ENCODE measurements at places on chromosomes 11 and 22. TPM values are rescaled to one million over a fixed set of nuclear protein-coding genes. Genes with fewer than 3 reads are reported as not detected.

- no peak overlapping the region for H3K4me3 ChIP-seq
- peaks cover 3% of the 10 kb centered on the region for H3K27me3 ChIP-seq
- peaks cover 19% of the 10 kb centered on the region for H3K4me1 ChIP-seq
- DNase-seq, result no peak
- H3K27ac ChIP-seq, result no peak overlapping the region
- H3K36me3 ChIP-seq, result no peaks in the 10 kb centered on the region
Measured at GRCh38 chr11:45017329-45017728, 66.6 kb upstream of the TP53I11 start.

DNA sequence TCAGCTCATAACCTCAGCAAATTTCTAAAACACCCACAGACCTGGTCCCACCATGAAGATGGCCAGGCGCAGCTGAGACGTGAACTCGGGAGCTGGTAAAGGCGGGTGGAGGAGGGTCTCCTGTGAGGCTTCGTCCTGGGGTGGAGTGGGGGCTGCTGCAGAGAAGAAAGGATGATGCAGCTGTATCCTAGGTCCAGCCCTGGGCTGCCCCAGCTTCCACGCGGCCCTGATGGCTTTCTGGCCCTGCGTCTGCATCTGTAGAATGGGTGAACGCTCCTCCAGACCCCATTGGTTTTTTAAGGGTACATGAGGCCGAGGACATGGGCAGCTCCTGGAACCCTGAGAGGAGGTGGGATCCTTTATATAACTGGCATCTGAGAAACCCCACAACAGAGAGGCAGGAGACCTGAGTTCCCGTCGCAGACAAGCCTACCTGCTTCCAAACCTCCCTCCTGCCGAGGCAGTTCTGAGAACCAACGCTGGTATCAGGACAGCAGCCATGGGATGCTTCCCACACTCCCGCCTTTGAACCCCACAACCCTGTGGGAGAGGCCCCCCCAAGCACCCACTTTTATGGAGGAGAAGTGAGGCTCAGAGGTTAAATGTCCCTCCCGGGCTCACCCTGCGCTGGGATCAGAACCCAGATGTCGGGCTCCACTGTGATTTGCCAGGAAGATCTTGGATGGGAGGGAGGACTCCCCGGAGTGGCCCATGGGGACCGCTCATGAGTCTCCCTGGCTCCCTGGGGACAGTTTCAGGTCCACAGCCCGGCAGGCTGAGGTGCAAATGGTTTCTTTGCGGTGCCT, 55.2 kb upstream of the FGF3 start:
- H3K27me3 ChIP-seq, result peaks cover 26% of the 10 kb centered on the region
- H3K36me3 ChIP-seq, result no peaks in the 10 kb centered on the region
- H3K27ac ChIP-seq, result no peak overlapping the region
- DNase-seq, result no peak
- H3K4me1 ChIP-seq, result no peaks in the 10 kb centered on the region

GRCh38 chr22:42719656-42720262, 911 bp downstream of the A4GALT start:
- H3K27ac ChIP-seq, result peak overlapping the region; percentile 75
- peaks cover 21% of the 10 kb centered on the region for H3K4me1 ChIP-seq
- H3K27me3 ChIP-seq, result peaks cover 35% of the 10 kb centered on the region
- H3K36me3 ChIP-seq, result no peaks in the 10 kb centered on the region
- H3K4me3 ChIP-seq, result peak overlapping the region; percentile 64

GRCh38 chr11:116478205-116478604, 294.6 kb downstream of the BUD13 start:
- no peak overlapping the region for H3K27ac ChIP-seq
- peaks cover 6% of the 10 kb centered on the region for H3K27me3 ChIP-seq
- no peak overlapping the region for H3K4me3 ChIP-seq
- DNase-seq, result no peak
- no peaks in the 10 kb centered on the region for H3K4me1 ChIP-seq

GRCh38 chr11:65810046-65810868, 23.4 kb downstream of the OVOL1 start:
- DNase-seq, result no peak
- H3K4me3 ChIP-seq, result no peak overlapping the region
- H3K4me1 ChIP-seq, result peaks cover 4% of the 10 kb centered on the region
- H3K27me3 ChIP-seq, result peaks cover 13% of the 10 kb centered on the region
- H3K27ac ChIP-seq, result no peak overlapping the region
- no peaks in the 10 kb centered on the region for H3K36me3 ChIP-seq

GRCh38 chr11:123135863-123136446, 59.1 kb downstream of the CLMP start:
- DNase-seq, result no peak
- H3K27ac ChIP-seq, result no peak overlapping the region
- peaks cover 13% of the 10 kb centered on the region for H3K4me1 ChIP-seq

DNA sequence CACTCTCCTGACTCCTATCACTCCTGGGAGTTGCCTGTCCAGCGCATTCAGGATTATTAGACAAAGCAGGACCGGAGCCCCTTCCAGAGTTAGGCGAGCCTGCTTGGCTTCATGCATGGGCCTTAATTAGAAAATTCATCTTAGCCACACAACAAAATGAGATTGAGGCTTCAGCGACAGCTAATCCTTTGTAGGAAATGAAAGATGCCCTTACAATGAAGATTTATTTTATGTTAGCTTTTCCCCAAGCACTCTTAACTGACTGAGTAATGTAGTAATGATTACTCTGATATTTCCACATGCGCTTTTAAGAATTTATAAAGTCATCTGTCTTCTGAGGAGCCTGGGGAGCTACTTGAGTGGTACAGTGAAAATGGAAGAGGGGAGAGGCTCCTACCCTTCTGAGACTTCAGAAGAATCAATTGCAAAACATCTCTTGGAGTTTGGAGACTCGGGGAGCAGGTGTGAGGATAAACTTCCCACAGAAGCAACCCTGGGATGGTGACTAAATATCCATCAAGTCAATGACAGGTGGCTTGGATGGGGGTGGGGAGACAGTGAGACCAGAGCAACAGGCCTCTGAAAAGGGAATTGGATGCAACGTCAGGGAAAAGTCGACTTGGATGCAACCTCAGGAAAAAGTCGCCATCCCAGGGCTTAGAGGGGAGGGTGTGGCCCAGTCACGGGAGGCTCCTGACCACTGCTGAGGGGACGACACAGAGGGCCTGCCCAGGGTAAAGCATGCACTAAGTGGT, 434.5 kb upstream of the B3GAT1 start:
- peaks cover 3% of the 10 kb centered on the region for H3K27me3 ChIP-seq
- no peaks in the 10 kb centered on the region for H3K4me1 ChIP-seq

Gene C11orf97
- not detected for polyA plus RNA-seq

DNA sequence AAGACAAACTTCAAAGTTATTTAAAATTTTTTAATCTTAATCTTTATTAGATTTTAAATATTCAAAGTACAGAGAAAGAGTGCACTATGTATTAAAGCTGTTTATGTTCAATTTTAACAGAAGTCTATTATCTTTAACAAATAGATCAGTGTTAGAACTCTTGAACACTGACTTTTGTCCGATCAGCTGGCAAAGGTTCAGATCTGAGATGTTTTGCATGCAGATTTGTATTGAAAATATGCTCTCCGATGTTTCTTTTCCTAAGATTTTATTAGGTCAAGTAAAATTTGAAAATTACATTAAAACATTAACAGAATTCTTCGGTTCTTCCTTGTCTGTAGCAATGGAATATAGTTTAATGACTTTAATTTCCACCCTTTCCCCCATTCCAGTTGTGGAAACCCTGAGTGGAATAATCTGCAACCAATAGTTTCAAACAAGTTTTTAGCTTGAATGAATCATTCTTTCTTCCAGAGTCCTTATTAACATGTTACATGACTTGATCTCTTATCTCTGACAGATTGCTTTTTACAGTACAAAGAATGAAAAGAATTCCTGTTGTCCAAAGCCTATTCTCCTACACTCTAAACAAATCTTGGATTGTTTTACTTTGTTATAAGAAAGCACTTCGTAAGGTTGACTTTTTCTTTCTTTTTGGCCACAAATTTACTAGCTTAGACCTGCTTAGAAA, 11.4 kb upstream of the TCP11L1 start:
- H3K4me3 ChIP-seq, result no peak overlapping the region
- no peak overlapping the region for H3K27ac ChIP-seq
- no peaks in the 10 kb centered on the region for H3K36me3 ChIP-seq
- DNase-seq, result no peak
- no peaks in the 10 kb centered on the region for H3K27me3 ChIP-seq

Gene TRIM3
- polyA plus RNA-seq, result 15.3 TPM

Gene DNAJB7
- 0.38 TPM for polyA plus RNA-seq

DNA sequence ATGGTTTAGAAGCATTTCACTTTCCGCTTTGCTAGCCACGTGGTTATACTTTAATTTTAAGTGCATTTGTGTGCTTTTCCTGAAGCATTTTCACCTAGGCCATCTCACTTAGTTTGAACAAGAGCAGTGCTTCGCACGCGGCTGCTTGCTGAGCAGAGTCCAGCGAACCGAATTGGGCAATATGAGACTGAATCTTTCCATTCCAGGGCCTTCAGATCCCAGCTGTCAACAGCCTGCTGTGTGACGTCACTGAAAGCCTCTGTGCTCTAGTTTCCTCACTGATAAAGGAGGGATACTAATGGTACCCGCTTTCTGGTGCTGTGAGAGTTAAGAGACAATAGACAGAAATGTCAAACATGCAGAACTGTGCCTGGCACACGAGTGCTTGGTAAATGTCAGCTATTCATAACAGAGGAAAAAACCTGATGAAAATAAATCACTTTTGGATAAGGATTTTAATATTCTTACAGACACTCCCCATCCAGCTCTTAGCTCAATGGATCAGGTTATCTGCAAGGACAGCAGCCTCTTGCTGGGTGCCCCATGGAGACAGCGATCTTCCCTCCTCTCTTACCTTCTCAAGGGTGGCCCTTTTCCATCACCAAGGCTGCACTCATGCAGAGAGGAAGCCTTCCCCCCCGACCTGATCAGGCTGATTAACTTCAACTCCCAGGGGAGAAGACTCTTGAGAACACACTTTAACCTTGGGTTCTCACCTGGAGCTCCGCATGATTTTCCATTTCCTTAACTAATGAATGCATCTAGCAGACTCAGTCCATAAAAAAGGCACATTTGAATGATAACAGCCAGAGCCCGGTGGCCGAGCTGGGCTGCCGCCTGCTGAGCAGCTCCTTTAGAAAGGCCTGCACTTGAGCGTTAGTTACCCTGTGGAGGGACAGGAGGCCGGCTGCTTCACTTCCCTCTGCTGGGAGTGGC, 3.5 kb upstream of the GLB1L3 start:
- H3K4me1 ChIP-seq, result peaks cover 15% of the 10 kb centered on the region
- H3K27me3 ChIP-seq, result peaks cover 62% of the 10 kb centered on the region
- H3K27ac ChIP-seq, result no peak overlapping the region
- no peaks in the 10 kb centered on the region for H3K36me3 ChIP-seq
- H3K4me3 ChIP-seq, result no peak overlapping the region
- peak; percentile 32 for DNase-seq

GRCh38 chr11:94767701-94768601, at the start of gene AMOTL1:
Gene AMOTL1 (plus strand): TSS chr11:94768356. CDS start chr11:94768512, 156 bp downstream.
- H3K36me3 ChIP-seq, result no peaks in the 10 kb centered on the region
- H3K27ac ChIP-seq, result peak within 1 kb of the TSS; percentile 96
- no peaks in the 10 kb centered on the region for H3K27me3 ChIP-seq
- peak; percentile 97 for DNase-seq
- peaks cover 23% of the 10 kb centered on the region for H3K4me1 ChIP-seq

DNA sequence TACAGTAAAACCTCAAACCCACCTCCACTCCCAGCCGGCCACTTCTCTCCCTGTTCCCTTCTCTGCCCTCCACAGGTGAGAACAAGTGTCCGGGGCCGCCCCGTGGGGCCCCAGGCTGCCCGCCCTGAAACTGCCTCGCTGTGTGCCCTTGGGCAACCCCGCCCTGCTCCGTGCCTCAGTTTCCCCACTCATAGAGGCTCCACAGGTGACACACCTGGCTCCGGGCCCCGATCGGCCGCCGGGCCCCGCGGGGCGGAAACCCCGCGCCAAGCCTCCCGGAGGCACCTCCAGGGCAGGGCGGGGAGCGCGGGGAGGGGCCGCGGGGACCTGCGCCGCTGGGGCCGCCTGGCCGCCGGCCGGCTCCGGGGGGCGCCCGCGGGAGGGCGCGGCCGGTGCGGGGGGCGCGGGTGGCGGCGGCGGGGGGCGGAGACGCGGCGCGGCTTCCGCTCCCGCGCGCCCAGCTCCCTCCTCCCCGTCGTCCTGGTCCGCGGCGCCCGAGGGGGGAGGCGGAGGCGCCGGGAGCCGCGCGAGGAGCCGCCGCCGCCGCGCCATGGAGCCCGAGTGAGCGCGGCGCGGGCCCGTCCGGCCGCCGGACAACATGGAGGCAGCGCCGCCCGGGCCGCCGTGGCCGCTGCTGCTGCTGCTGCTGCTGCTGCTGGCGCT, at the start of gene LRP5:
LRP5 (plus strand) TSS at position 475 of the 663 bp plus-strand sequence; CDS start at position 599, 124 bp downstream.
- peak within 1 kb of the TSS; percentile 91 for H3K27ac ChIP-seq
- no peaks in the 10 kb centered on the region for H3K36me3 ChIP-seq
- peak within 1 kb of the TSS; percentile 68 for H3K4me3 ChIP-seq
- H3K4me1 ChIP-seq, result peaks cover 54% of the 10 kb centered on the region
- H3K27me3 ChIP-seq, result peaks cover 3% of the 10 kb centered on the region

Measured in muscle of leg (tissue), 16 donors.